ENCODE measurements at places on chromosomes 12 and 14. TPM values are rescaled to one million over a fixed set of nuclear protein-coding genes. Genes with fewer than 3 reads are reported as not detected.
A peak's percentile ranks its signal among the peaks of the same experiment; 100 is the strongest.

DNA sequence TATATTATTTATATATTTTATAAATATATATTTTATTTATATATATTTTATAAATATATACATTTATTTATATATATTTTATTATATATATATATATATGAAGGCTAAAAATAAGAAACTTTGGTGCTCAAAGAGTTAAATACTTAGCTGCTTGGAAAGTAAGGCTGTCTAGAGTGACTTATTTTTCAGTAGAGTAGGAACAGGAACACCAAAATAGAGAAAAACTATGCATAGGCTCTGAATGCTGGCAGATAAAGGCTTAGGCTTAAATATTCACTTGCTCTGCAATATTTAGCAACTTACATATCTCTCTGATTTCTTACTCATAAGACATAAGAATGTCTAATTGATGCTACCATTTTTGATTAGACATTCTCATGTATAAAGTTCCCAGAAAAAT, 991.2 kb downstream of the VRK1 start:
- no peak for DNase-seq

Gene WDR89
- total RNA-seq: 18.2 TPM

GRCh38 chr12:68317047-68317667, 15.0 kb downstream of the MDM1 start:
- DNase-seq: peak; percentile 2

GRCh38 chr12:131132118-131132892, 178.6 kb downstream of the ADGRD1 start:
- DNase-seq: no peak

DNA sequence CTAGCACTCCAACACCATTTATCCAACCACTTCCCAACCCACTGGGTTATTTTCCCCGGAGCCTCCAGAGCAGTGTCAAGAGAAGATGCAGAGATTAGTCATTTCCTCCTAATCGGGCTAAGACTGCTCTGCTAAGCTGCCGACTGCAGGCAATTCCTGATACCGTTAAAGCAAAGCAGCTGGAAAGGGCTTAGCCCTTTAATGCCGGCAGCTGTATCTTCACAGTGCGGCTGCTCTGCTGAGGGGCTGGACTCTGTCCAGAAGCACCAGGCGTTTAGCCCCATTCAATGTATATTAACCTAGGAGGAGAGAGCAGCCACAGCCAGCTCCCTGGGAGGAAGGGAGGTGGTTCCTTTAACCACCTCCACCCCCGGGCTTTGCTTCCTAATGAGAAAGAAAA, 11.1 kb downstream of the AQP6 start:
- no peak for DNase-seq

DNA sequence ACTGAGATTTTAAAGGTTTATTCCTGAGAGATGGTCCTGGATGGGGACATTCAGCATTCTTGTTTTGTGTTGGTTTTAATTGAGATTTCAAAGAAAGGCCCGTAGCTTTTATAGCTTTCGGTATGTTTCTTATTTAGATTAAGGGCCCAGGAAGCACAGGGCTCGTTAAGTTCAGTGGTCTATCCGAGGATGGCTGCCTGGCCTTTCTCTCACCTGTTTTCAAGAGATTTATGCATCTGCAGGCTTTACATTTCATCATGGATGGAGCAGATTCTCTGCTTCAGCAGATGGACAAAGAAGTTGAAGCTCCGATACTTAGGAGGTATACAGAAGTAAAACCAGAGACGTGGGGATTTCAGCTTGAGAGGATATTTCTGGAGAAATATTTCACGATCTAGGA, 16.0 kb downstream of the FZD10 start:
- no peak for DNase-seq

Gene KLRC4
- total RNA-seq: not detected

Gene KRAS
- total RNA-seq: 40.0 TPM

Gene LRIG3
- 8.8 TPM for total RNA-seq

DNA sequence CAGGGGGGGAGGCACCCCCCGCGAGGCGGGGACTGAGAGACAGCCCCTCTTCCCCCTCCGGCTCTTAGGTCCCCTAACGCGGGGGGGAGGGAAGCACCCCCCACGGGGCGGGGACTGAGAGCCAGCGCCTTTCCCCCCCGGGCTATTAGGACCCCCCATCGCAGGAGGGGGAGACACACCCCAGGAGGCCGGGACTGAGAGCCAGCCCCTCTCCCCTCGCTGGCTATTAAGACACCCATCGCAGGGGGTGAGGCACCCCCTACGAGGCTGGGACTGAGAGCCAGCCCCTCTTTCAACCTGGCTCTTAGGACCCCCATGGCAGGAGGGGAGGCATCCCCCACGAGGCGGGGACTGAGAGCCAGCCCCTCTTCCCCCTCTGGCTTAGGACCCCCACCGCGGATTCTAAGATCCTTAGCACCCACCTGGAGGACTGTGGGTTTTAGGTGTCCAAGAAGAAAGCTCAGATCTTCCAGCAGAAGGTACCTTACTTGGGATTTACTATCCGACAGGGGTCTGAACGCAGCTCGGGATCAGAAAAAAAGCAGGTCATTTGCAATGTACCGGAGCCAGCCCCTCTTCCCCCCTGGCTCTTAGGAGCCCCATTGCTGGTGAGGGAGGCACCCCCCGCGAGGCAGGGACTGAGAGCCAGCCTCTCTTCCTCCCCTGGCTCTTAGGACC, 197.8 kb upstream of the PZP start:
- DNase-seq: no peak

- peak; percentile 10 for DNase-seq
Observed at GRCh38 chr12:128797119-128798118, 26.3 kb downstream of the SLC15A4 start.

- no peak for DNase-seq
Observed at GRCh38 chr12:118637767-118638370, 261.5 kb downstream of the SUDS3 start.

- DNase-seq: no peak
Observed at GRCh38 chr14:87944987-87945604, 47.9 kb downstream of the GALC start.

GRCh38 chr12:128111951-128112350, 155.0 kb upstream of the TMEM132C start:
- no peak for DNase-seq

Data from PC-9 (cell line).